GM23338 (cell line): ENCODE measurements at places on chromosomes 16 and 17. TPM values are rescaled to one million over a fixed set of nuclear protein-coding genes. Genes with fewer than 3 reads are reported as not detected.

- no peak overlapping the region for H3K27ac ChIP-seq
- 0 out of 2 replicates have a peak, but pooled peaks cover 6% of the 10 kb centered on the region for H3K36me3 ChIP-seq
- H3K4me1 ChIP-seq: no peaks in the 10 kb centered on the region
- no peak for DNase-seq
Measured at GRCh38 chr16:50709061-50709684, 15.8 kb downstream of the NOD2 start.

DNA sequence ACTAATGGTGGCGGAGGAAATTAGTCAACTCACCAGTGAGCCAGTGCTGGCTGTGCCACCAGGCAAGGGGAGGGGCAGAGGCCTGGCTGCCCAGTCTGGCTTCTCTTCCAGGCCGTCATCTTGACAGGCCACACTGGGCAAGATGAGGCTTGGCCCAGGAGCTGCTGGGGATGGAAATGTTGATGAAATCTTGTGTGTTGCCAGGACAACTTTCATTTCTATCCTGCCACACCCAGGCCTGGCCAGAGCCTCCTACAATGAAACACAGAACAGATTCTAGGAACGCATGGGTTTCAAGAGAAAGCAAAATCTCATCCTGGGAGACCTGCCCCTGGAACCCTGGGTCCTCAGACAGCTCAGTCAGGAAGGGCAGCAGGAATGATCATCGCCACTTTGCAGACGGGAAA, 9.3 kb downstream of the HEXIM2 start:
- H3K27me3 ChIP-seq: no peaks in the 10 kb centered on the region
- no peak for DNase-seq
- no peak overlapping the region; the same call in 1 of the 2 replicates for H3K4me3 ChIP-seq
- H3K36me3 ChIP-seq: no peaks in the 10 kb centered on the region
- peaks cover 31% of the 10 kb centered on the region for H3K4me1 ChIP-seq

DNA sequence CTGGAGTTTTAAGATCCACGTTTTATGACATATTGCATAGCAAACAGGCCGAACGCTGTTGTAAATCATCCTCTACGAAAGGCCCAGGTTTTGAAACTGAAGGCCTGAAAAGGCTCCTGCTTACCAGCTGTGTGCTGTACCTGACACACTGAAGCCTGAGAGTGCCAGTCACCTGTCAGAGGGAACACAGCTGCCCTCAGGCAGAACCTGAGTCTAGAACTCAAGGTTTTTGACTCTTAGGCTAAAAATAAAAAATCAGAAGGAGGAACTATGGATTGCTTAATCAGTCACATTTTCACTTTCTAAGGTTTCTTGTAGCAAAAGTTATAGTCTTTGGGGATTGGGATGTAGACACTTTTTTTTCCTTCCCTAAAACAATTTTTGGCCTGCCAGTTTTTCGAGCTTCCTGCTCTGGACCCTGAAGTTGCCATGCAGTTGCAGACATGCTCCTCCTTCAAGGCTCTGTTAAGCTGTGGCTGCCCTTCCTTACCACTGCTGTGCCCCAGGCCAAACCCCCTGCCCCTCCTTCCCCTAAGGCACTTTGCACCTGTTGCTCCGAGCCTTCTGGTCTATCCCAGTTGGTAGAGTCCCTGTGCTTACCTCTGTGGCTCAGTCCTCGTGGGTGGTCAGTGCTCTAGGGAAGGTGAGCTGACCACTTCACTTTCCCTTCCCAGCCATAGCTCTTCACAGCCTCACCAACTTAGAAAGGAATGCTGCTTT, 56.6 kb downstream of the TENT4B start:
- peak overlapping the region; percentile 59 for H3K27ac ChIP-seq
- no peaks in the 10 kb centered on the region for H3K36me3 ChIP-seq
- H3K4me1 ChIP-seq: peaks cover 4% of the 10 kb centered on the region; the same call in 1 of the 2 replicates

- H3K36me3 ChIP-seq: no peaks in the 10 kb centered on the region; the same call in 1 of the 2 replicates
- H3K4me1 ChIP-seq: peaks cover 43% of the 10 kb centered on the region
- H3K27ac ChIP-seq: peak within 1 kb of the TSS; percentile 50; the same call in 1 of the 2 replicates
- peak within 1 kb of the TSS; percentile 68 for H3K4me3 ChIP-seq
- no peaks in the 10 kb centered on the region for H3K27me3 ChIP-seq
- DNase-seq: peak; percentile 86
Measured at GRCh38 chr17:16491703-16492612, at the start of gene LRRC75A. LRRC75A (minus strand) TSS chr17:16492193; CDS start chr17:16491990, 203 bp downstream.

GRCh38 chr16:27462200-27462845, 60.3 kb downstream of the IL21R start:
- no peak for DNase-seq
- no peaks in the 10 kb centered on the region for H3K27me3 ChIP-seq
- no peak overlapping the region for H3K27ac ChIP-seq
- no peak overlapping the region for H3K4me3 ChIP-seq

DNA sequence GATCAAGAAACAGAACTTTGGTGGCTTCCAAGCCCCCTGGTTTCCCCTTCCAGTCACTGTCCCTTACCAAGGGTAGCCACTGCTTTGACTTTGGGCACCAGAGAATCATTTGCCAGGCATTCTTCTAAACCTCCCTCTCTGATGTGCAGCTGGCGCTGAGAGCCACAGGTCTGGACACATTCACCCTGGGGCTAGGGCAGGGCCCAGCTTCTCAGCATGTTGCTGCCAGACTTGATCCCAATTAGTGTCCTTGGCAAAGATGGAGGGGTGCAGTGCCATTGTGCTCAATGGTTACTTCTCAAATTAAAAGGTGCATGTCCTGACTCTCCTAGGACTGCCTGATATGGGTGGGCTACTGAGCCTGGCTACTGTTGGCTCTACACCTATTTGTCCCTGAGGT, 7.6 kb upstream of the SLC47A2 start:
- no peaks in the 10 kb centered on the region for H3K27me3 ChIP-seq
- H3K4me1 ChIP-seq: no peaks in the 10 kb centered on the region
- no peaks in the 10 kb centered on the region for H3K36me3 ChIP-seq
- H3K4me3 ChIP-seq: no peak overlapping the region
- H3K27ac ChIP-seq: no peak overlapping the region

GRCh38 chr16:83187405-83187804, 560.6 kb downstream of the CDH13 start:
- no peak overlapping the region for H3K4me3 ChIP-seq
- H3K4me1 ChIP-seq: no peaks in the 10 kb centered on the region
- no peaks in the 10 kb centered on the region for H3K36me3 ChIP-seq
- DNase-seq: no peak

- H3K4me1 ChIP-seq: peaks cover 25% of the 10 kb centered on the region; the same call in 1 of the 2 replicates
- 0 out of 2 replicates have a peak overlapping the region, but pooled peaks have one; percentile 43 for H3K4me3 ChIP-seq
- no peak overlapping the region for H3K27ac ChIP-seq
- peaks cover 100% of the 10 kb centered on the region for H3K27me3 ChIP-seq
- DNase-seq: no peak
- no peaks in the 10 kb centered on the region for H3K36me3 ChIP-seq
Measured at GRCh38 chr17:48733632-48734328, 5.2 kb upstream of the HOXB13 start.

DNA sequence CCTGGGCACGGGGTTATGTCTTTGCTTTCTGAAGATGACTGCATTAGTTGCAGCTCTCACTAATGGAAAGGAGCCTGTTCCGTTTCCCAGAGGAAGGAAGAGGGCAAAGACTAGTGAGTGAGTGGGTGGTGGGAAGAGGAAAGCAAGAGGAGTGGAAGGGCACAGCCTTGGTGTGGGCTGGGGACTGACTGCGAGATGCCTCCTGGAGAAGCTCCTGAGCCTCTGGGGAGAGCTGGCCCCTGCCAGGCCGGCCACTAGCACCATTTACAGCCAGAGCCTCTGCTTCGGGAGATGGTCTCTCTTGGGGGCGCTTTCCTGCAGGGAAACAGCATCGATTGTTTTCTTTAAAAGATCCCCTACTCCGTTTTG, 825 bp upstream of the RHBDL3 start:
- H3K27me3 ChIP-seq: peaks cover 51% of the 10 kb centered on the region
- no peaks in the 10 kb centered on the region; the same call in 1 of the 2 replicates for H3K36me3 ChIP-seq
- DNase-seq: no peak
- H3K4me3 ChIP-seq: peak overlapping the region; percentile 74
- H3K27ac ChIP-seq: no peak overlapping the region
- H3K4me1 ChIP-seq: peaks cover 30% of the 10 kb centered on the region

DNA sequence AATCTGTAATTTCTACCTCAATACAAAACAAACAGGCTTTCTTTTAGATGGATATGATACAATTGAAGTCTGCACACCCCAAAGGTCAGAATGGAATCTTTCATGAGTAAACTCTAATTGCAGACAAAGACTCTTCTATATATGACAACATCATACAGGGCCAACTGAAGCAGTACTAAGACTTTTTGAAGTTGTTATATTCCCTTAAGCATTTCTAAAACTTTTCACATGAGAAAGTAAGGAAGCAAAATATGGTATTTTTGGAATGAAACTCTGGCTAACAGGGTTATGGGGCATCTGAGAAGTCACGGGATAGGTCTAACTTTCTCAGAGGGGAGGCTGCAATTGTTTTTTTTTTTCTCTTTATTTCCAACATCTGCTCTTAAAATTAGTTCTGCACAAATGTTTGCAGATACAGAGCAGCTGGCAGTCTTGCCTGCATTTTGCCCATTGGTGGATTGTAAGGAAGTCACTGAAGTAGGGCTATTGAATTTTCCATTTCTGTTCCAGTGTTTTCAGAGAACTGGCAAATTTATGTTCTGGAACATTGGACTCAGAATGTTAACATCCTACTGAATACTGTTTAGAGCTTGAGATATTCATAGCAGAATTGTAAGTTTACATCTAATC, 59.1 kb downstream of the SSH2 start:
- no peaks in the 10 kb centered on the region for H3K36me3 ChIP-seq
- H3K27ac ChIP-seq: no peak overlapping the region
- no peak for DNase-seq
- no peak overlapping the region for H3K4me3 ChIP-seq

GRCh38 chr17:146983-147761, 9.8 kb downstream of the SCGB1C2 start:
- H3K4me1 ChIP-seq: peaks cover 3% of the 10 kb centered on the region; the same call in 1 of the 2 replicates
- no peaks in the 10 kb centered on the region; the same call in none of the 2 replicates for H3K27me3 ChIP-seq
- no peak overlapping the region for H3K27ac ChIP-seq
- no peaks in the 10 kb centered on the region for H3K36me3 ChIP-seq

- H3K4me3 ChIP-seq: no peak overlapping the region
- no peaks in the 10 kb centered on the region; the same call in 1 of the 2 replicates for H3K4me1 ChIP-seq
- DNase-seq: no peak
- H3K27me3 ChIP-seq: no peaks in the 10 kb centered on the region
- H3K27ac ChIP-seq: no peak overlapping the region
- H3K36me3 ChIP-seq: no peaks in the 10 kb centered on the region
Measured at GRCh38 chr17:73754886-73755400, 110.7 kb upstream of the SDK2 start.

- no peak for DNase-seq
- no peaks in the 10 kb centered on the region for H3K4me1 ChIP-seq
- no peak overlapping the region for H3K27ac ChIP-seq
- no peaks in the 10 kb centered on the region for H3K27me3 ChIP-seq
- H3K4me3 ChIP-seq: no peak overlapping the region
Measured at GRCh38 chr16:78455861-78456260, 356.4 kb downstream of the WWOX start.

DNA sequence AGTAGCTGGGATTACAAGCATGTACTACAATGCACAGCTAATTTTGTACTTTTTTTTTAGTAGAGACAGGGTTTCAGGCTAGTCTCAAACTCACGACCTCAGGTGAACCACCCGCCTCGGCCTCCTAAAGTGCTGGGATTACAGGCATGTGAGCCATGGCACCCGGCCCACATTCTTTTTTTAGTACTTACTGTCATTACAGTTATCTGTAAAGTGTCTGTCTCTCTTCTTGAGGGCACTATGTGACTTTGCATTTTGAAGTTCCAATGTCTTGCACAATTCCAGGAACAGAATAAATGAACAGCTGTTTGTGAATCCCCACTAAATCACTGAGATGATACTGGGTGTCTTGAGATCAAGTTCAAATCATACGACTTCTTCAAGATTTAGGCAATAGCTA, 1540.3 kb downstream of the CDH11 start:
- H3K36me3 ChIP-seq: no peaks in the 10 kb centered on the region
- no peak for DNase-seq
- no peak overlapping the region for H3K27ac ChIP-seq
- peaks cover 13% of the 10 kb centered on the region for H3K4me1 ChIP-seq
- H3K4me3 ChIP-seq: no peak overlapping the region

DNA sequence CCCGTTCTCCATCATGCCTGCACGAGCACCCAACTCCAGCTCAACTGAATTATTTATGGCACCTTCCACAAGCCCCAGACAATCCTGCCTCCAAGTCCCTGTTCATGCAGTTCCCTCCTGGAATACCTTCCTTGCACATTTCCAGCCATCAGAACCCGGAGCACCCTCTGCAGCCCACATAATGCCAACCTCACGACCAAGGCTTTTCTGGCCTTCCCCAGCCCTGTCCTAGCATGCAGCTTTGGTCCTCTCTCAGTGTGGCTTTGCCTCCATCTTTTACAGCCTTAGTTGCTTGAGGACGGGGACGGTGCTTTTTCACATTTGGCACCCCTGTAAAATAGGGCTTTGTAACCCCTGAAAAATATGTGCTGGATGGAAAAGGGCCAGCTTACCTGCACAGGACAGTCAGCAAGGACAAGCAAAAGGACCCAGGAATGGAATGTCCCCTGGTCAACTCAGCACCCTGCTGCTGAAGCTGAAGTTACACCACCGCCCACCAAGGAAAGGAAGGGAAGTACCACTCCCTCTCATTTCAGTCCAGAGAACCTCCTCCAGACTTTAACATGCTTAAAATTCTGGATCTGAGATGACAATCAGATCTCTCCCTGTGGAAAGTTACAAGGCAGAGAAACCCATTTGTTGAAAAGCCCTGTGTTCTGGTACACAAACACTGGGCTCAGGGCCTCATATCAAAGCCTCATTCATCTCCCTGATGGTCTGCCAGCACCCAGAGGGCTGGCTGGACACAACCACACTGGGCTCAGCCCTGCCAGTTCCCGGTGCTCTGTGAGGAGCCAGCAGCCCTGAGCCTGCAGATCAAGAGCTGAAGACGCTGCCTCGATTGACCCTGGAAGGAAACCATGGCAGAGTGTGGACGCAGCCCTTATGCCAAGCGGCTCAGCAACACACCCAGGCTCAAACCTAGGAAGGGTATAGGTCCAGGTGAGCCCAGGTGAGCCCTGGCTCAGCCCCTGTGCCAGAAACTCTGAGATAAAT, 2.9 kb downstream of the SLC39A11 start:
- DNase-seq: no peak
- no peaks in the 10 kb centered on the region for H3K36me3 ChIP-seq
- H3K4me1 ChIP-seq: peaks cover 10% of the 10 kb centered on the region
- H3K4me3 ChIP-seq: no peak overlapping the region
- H3K27ac ChIP-seq: no peak overlapping the region

DNA sequence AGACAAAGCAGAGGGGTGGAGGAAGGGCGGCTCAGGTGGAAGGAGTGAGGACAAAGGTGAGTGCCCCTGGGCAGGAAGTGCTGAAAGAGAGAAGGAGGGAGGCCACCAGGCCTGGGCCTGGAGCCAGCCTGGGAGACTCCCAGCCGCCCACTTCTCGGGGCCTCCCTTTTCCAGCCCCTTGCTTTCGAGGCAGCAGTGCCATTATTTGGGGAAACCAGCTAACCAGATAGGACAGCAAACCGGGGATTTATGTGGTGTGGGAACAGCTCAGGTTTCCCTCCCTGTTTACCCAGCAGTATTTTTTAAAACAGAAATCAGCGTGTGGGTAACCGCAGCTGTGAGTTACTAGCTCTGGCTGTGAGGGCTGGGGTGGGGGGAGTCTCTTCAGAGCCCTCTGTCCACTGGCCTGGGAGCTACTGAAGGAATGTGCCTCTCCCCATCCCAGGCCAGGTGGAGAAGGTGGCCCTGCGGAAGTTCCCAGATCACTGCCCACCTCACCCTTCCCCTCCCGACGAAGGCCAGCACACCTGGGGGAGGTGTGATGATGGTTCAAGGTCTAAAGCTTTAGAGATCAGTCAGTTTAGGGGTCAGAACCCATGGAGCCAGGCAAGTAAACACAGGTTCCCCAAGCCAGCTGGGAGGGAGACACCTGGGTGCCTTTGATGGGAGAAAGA, 8.4 kb upstream of the MEOX1 start:
- peaks cover 16% of the 10 kb centered on the region for H3K4me1 ChIP-seq
- H3K36me3 ChIP-seq: no peaks in the 10 kb centered on the region
- peak; percentile 55 for DNase-seq

The CNTNAP1 gene
- total RNA-seq: 2.9 and 5.0 TPM in 2 replicates

The ARL5C gene
- not detected in 2 replicates for total RNA-seq
